ENCODE measurements at places on chromosomes 4 and X.

- DNase-seq = no peak
These were observed 166.5 kb downstream of the FBXW7 start for GRCh38 chr4:152369203-152369901.

GRCh38 chrX:96838537-96838936 lies 45.2 kb upstream of the RPA4 start:
- DNase-seq = no peak

DNA sequence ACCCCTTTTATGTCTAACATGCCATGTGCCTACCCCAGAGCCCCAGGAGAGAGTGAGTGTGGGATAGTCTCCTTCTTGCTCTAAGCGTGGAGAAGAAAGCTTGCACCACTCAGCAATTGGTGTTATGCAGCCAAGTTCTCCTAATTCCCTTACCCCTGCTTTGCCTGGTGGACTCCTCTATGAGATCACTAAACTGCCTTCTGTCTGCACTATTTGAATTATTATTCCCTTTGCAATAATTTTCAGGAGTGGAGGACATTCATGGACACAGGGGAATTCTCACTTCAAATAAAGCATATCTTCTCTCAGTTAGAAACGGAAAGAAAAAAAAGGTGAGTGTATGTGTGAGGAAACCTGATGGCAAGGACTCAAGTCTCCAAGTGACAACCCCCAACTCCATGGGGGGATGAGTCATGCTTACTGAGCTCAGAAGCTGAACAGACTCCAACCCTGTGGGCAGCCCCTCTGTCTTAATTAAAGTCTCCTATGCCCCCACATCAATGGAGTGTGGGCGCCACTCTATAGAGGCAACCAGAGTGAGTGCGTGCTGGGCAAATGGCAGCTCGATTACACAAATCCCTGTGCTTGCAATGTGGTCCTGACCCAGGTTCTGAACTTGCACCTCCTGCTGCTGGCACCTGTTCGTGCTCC lies 381.9 kb downstream of the RAB28 start:
- DNase-seq = no peak

DNA sequence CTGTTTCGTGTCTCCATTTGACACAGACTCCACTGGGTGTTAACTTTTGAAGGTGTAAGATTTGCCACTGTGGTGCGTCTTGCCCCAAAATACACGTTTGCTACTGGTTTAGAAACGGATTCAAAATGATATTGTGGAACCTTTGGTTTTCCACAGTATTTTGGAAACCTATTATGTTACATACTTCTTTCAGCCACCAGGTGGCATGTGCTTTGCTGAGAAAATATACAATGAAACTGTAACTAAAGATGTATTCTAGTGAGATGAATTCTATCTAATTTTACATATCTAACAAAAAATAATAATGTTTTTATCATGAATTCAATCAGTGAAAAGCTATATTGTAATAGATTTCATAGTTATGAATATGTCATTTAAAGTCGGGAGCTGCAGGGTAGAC lies 28.4 kb upstream of the SLITRK4 start:
- DNase-seq = peak; percentile 23

GRCh38 chr4:172202480-172203076 lies 389.4 kb downstream of the GALNTL6 start:
- peak; percentile 8 for DNase-seq

- DNase-seq = no peak
These were observed 23.1 kb upstream of the PWWP3B start for GRCh38 chrX:106144755-106145639.

- DNase-seq = no peak
These were observed 89.7 kb downstream of the LNX1 start for GRCh38 chr4:53501561-53501960.

DNA sequence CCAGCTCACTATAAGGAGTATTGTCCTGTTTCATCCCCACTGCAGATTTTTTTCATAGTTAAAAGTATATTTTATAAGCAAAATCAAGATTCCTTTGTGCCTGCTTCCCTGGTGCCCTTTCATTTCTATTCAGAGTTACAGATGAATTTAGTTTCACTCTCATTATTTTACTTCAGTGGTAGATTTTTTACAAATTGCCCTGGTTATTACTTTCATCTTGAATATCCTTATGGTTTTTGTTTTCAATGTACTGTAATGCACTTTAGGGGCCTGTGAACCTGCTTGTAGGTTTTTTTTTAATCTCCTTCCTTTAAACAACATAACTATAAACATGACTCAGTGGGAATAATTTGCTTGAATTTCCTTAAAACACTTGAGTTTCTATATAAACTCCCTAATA lies 126.8 kb downstream of the GPR143 start:
- no peak for DNase-seq

DNA sequence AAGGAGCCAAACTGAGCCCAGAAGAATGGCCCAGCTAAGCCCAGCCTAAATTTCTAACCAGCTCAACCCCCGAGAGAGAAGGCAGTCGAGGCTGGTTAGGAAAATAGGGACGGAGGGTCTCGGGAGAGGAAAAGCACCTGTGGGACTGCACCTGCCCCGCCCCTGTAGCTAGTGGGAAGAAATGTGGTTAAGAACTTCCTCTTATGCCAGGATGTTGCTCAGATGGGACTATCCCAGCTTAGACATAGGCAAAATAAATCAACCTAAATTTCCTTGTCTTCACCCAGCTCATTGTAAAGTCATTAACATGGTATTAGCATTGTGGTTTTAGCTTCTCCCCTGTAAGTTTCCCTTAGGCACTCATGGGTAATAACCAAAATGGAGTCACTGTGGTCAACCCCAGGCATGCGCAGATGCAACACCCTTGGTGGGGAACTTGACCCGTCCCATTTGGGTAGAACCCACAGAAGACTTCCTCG lies 86.8 kb downstream of the ZNF718 start:
- DNase-seq = no peak

- no peak for DNase-seq
These were observed 361 bp downstream of the TMEM128 start for GRCh38 chr4:4247696-4248028.

DNA sequence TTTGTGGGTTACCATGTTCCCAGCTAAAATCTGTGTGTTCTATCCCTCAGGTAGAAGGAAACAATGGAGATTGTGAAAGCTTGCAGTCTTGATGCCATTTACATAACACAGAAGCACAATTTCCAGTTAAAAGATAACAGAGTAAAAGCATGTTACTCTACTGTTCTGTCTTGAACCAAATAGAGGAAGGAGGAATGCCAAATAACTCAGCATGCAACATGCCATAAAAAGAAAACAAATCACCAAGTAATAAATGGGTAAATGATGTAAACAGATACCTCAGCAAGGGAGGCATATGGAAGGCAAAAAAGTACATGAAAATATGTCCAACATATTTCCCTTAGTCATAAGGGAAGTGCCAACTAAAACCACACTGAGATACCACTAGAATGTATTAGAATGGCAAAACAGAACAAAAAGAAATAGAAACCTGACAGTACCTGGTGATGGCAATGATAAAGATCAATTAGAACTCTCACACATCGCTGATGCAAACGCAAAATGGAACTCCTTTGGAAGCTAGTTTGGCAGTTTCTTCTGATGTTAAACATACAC lies 502.6 kb upstream of the HS3ST1 start:
- peak; percentile 74 for DNase-seq

- DNase-seq = peak; percentile 45
These were observed 13.3 kb downstream of the HNRNPD start for GRCh38 chr4:82360298-82361177.

DNA sequence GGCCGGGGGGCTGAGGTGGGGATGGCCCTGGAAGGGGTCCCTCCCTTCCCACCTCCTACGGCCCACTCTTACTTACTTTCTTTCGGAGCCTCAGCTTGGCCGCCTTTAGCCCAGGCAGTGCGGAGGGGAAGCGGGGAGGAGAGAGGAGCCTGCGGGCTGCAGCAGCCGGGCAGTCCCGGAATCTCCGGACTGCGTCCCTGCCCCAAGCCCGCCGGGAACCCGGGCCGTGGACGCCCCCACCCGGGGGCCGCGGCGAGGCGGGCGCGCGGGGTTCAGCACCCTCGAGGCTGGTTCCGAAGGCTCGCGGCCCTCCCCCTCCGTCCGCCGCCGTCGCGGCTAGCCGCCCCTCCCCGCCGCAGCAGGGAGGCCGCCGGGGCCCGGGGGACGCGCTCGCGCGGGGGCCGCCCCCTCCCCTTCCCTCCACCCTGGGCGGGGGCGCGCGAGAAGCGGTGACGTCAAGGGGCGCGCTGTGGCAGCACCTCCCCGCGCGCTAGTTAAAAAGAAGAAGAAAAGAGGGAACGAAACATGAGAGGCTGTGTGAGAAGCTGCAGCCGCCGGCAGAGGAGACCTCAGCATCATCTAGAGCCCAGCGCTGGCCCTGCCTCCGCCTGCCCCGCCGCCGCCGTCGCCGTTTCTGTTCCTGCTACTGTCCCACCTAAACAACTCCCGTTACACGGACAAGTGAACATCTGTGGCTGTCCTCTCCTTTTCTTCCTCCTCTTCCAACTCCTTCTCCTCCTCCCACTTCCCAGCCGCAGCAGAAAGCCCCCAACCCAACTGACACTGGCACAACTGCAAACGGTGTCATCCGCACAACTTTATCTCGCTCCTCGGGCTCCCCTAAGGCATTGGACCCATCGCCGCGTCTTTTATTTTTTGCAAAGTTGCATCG lies at the start of gene HHIP:
Gene HHIP, plus strand, starts transcription at position 526 of the 892 bp plus-strand sequence. CDS start 520 bp downstream, outside the sequence.
- DNase-seq = peak; percentile 79

Data from fibroblast of the aortic adventitia (primary cell).